ENCODE measurements at places on chromosomes 2 and 18. TPM values are rescaled to one million over a fixed set of nuclear protein-coding genes. Genes with fewer than 3 reads are reported as not detected.

UGT1A7 gene
- polyA plus RNA-seq = not detected

CD302 gene
- 1.4 TPM for polyA plus RNA-seq

CD207 gene
- not detected for polyA plus RNA-seq

RGPD3 gene
- polyA plus RNA-seq = not detected

GNAL gene
- polyA plus RNA-seq = 7.5 TPM

ESPNL gene
- polyA plus RNA-seq = 0.44 TPM

CAPN14 gene
- 0.15 TPM for polyA plus RNA-seq

RNU2-63P gene
- polyA plus RNA-seq = 2.8 TPM

Measured in GM23338 (cell line).